ENCODE measurements at places on chromosomes 2 and 18.

- no peak for DNase-seq
These were observed 63.7 kb upstream of the BCL2L11 start for GRCh38 chr2:111057045-111057444.

- no peak for DNase-seq
These were observed 55.0 kb upstream of the ITGA6 start for GRCh38 chr2:172372436-172372835.

GRCh38 chr18:70634576-70635147, 345.8 kb downstream of the SOCS6 start:
- no peak for DNase-seq

- no peak for DNase-seq
These were observed 219.7 kb downstream of the GULP1 start for GRCh38 chr2:188511346-188511745.

DNA sequence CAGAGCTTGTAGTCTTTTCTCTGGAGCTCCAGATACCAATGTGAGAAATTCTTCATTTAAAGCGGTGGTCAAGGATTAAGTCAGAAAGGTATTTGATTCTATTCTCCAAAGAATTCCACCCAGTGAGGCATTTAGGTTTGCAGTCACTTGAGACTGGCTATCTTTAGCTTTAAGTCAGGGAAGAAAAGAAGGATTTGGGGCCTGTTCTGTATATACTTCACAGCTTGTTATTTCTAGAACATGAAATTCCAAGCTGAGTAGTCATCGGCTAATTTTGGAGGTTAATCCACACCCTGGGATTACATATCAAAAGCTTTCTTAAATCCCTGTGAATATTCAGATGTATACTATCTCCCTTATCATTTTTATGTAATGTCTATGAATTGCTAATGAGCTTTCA, 39.4 kb downstream of the MYOM1 start:
- peak; percentile 50 for DNase-seq

- no peak for DNase-seq
These were observed 346.1 kb upstream of the KYNU start for GRCh38 chr2:142531377-142531776.

- DNase-seq = no peak
These were observed 115.8 kb downstream of the TTC27 start for GRCh38 chr2:32743480-32744236.

- DNase-seq = no peak
These were observed 2.8 kb upstream of the PEX13 start for GRCh38 chr2:61014763-61015162.

GRCh38 chr18:51017140-51017879, 12.7 kb upstream of the SMAD4 start:
- DNase-seq = no peak

GRCh38 chr2:130873700-130874346, 37.1 kb downstream of the ARHGEF4 start:
- peak; percentile 14 for DNase-seq

GRCh38 chr2:99297994-99298393, 3.0 kb downstream of the LYG1 start:
- no peak for DNase-seq

GRCh38 chr2:1366546-1367134, 46.6 kb upstream of the TPO start:
- no peak for DNase-seq

DNA sequence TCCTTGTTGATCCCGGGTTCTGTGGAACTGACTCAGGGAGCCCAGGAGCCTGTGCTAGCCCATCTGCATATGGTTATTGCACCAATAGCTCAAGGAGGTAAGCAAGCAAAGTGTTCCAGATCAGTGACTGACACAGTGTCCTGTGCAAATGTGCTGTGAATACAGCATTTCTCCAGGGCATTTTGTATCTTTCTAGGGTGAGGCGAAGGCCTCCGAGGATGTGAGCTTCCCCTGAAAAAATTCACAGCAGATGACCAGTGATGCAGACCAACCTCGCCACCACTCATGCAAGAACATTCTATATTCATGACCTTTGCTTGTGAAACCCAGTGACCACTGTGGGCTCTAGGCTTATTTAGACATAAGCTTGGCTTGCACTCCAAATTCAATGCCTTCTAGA, 15.2 kb upstream of the NT5DC4 start:
- no peak for DNase-seq

- DNase-seq = no peak
These were observed 88.6 kb upstream of the GPC1 start for GRCh38 chr2:240346753-240347372.

DNA sequence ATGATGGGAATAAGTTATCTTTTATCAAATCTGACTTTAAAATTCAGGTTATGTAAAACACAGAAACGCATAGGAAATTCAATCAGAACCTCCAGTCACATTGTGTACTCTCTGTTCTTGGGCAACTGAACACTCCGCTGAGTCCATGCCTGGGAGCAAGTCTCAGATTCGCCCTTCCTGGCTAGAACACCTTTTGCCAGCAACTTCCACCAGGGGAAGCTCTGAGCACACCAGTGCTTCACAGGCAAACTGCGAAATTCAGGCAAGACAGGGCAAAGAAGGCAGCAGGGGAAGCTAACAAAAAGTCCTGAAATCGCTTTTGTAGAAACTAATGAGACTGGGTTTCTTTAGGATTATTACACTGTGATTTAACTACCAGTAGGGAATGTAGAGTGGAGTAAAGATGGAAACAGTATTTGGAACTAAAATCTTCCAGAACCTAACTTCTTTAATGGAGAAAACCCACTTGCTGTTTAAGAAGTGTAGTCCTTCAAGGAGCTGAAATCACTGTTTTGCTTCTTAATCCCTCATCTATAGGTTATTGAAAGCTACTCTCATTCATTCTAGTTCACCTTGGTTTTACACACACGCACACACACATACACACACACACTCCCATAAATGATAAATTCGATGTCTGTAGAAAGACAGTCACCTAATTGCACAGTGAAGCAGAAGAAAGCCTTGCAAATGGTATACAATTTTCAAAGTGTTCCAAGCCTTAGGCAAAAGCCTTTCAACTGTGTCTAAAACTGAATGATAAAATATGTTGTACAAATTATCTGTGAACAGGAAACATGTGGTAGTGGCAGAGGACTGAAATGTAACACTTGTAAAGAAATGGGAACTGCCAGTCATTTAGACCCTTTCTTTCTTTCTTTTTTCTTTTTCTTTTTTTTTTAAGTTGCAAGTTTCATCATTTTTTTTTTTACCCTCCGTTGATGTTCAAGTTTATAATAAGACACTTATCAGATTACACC, 214.5 kb downstream of the TMEM182 start:
- DNase-seq = no peak

DNA sequence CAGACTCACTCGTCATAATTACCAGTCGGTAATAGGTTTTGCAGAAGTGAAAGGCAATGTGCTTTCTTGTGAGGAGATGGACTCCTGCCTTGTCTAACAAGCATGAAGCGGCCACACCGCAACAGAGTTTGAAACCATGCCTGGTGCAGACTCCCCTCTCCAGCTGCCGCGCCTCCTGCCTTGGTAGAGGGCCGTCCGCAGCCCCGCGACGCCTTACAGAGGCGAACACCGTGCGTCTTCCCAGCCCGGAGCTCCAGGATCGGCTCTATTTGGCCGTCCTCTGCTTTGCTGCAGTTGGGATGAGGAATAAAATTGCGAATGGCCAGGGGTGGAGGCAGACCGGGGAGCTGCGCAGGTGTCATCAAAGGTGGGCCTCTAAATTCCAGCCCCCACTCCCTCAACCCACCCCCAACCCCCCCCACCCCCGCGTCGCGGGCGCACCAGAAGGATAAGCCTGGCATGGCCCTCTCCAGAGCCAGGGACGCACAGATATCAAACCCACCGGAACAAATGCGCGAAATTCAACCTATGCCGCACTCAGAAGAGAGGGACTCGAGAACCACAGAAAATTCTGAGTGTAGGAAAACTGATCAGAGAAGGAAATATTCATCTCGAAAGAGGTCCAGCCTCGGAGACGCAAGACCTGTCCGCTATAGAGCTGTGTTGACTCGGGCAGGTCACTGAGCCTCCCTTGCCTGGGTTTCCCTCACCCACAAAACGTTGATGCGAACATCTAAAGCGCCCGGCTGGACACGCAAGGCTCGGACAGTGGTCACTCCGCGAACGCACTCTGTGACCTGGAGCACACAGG, 1.1 kb downstream of the TRABD2A start:
- no peak for DNase-seq

GRCh38 chr2:102294802-102295489, 16.4 kb upstream of the IL1RL1 start:
- DNase-seq = no peak

GRCh38 chr18:6564950-6565814, 150.5 kb upstream of the L3MBTL4 start:
- DNase-seq = no peak

DNA sequence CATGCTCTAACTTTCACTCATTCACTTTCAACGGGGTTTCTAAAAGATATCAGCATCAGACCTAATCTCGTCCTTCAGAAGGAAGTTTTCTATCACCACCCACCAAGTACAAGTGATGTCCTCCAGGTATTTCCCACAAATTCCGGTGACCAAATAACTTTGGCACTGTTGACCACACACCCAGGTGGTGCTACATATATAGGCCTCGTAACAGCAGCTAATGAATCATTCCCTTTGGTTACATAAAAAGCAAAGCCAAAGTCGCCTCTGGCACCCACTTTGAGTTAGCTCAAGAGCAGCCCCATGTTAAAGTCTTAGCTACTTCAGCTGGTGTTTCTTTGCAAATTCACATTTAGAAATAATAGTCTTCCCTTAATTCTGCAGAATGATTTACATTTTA, 138.2 kb upstream of the OSR1 start:
- no peak for DNase-seq

- DNase-seq = no peak
These were observed 24.5 kb upstream of the SMAD7 start for GRCh38 chr18:48975120-48975816.

GRCh38 chr18:58808349-58808748, 56.3 kb upstream of the ZNF532 start:
- no peak for DNase-seq

GRCh38 chr18:41459656-41460055, 495.4 kb upstream of the PIK3C3 start:
- no peak for DNase-seq

GRCh38 chr2:43444989-43445645, 150.7 kb downstream of the THADA start:
- DNase-seq = no peak

DNA sequence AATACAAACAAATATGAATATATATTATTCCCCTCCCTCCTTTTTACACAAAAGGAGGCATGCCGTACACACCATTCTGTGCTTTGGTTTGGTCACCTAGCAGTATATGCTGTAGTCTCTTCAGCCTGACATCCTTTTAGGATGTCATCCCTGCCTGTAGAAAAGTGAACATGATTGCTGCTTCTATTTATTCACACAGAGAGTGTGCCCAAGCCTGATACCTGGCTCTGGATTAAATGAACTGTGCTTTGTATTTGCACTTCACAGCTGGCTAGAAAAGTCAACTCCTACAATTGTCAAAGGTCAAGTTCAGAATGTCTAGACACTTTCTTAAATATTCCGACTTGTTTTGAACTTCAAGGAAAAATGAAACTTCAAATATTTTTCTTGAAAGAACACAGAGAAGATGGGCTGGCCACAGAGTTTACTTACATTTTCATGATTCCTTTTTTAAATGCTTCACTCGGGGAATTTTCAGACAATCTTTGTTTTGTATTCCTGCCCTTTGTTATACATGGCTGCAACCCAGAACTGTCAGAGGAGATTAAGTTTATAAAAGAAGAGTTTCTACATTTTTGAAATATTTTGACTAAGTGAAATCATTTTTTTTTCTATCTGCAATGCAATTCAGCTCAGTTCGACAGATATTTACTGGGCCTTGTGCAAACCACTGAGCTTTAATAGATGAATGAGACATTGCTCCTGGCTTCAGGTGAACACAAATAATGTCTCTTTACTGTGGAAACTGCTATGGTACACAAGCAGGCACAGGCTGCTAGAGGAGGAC, 33.5 kb downstream of the DAPL1 start:
- no peak for DNase-seq

- DNase-seq = no peak
These were observed 38.2 kb upstream of the PXDN start for GRCh38 chr2:1782514-1782913.

DNA sequence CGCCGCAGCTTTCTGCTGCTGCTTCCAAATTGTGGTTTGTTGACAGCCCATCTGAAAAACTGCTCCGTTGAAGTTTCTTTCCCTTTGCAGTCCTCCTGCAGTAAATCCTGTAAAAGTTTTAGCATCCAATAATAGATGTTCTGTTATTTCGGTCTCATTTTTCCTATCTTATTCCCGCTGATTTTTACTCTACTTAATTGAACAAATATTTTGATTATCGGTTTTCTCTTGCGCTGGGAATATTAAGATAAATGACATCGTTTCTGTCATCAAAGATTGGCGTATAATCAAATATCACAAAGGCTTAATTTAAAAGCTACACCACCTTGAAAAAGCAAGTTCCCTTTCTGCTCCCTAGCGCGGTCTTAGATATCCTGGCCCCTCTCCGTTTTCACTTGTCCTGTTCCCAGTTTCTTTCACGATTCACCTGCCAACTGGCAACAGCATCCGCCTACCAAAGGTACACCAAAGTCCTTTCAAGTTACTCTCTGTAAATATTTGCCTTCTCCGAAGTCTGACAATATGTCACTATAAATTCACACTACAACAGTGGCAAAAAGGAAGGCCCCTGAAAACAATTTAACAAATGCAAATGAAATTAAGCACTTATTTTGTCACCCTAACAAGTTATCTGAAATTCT, 1.0 kb upstream of the STRN start:
- no peak for DNase-seq

DNA sequence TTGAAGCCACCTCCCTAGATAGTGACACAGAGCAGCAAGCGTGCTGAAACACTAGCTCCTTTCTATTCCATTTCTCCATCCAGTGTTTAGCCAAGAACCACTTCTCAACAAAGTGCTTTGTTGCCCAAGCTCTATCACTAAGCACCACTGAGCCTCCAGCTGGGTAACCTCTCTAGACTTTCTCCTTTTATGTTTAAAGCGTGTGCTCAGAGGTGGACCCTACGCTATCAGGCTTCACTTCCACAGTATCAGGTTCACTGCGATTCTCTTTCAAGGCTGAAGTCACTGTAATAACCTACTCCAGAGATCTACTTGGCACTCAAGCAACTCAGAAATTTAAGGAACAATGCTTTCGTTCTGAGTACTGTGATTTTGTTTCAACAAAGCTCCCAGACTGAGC, 197.9 kb downstream of the LNPK start:
- DNase-seq = no peak

DNA sequence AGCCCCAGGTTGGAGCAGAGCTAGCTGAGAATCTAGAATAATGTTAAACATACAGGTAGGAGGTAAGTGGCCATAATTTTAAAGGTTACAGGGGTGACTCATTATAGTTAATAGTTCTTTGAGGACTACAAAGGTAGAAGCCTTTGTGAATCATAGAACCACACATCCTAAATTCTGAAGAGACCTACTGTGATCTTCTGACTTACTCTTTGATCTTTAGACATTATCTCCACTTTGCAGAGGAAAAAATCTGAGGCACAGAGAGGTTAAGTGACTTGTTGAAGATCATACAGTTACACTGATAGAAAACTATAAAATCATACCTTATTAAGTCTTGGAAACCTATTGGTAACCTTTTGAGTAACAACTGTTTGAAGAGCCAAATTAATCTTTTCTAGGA, 1051.3 kb upstream of the NRXN1 start:
- no peak for DNase-seq

- DNase-seq = no peak
These were observed 10.9 kb downstream of the IL1B start for GRCh38 chr2:112825706-112826105.

Measured in HS-27A (cell line).